ENCODE measurements at places on chromosomes 16 and 17.

DNA sequence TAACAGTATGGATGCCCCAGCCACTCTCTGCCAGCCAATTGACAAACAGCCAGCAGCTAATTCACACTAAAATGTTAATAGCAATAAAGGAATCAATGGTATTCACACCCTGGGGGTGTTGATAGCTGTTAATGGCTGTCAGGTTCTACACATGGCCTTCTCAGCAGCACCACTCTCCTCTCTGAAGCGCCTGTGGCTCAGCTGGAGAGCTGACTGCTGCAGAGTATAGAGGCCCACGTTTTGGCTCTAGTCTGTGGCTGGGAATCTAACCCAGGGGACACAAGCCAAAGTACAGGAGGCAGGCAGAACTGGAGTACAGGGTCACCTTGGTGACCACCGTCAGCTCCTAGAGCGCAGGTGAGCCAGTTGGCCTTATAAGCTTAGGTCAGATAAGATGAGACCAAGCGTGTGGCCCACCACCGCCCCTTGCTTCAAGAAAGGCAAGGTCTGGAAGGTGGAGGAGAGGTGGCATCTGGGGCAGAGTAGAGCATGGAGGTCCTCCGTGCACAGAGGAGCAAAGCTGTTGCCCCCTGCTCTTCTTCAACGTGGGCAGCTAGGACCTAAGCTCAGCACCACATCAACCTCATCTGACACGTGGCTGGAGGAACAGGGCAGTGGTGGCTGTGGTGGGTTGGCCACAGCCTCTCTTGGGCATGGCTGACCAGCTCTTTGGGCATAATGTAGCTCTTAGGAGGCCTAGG lies 25.4 kb downstream of the CCR7 start:
- DNase-seq = no peak

DNA sequence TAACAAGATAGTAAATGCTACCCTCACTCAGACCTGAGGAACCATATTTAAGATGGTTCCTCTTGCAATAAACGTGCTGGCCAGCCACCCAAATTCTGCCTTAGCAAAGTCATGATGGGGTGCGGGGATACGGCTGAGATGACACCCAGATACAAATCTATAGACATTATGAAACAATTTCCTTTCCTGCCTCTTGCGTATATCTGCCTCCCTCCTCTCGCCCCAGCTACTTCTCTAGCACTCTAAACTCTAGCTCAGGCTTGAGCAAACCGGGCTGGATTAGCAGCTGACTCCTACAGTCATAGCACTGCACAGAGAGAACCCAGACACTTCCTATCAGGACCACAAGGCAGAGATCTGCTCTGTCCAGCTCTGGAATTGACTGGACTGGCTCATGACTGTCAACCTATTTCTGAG lies 22.3 kb downstream of the CD300LF start:
- no peak for DNase-seq

- DNase-seq = no peak
Observed at GRCh38 chr16:87028481-87029320, 288.5 kb downstream of the C16orf95 start.

- no peak for DNase-seq
Observed at GRCh38 chr16:85485379-85485778, 127.7 kb upstream of the GSE1 start.

GRCh38 chr16:78474762-78475161 lies 375.3 kb downstream of the WWOX start:
- no peak for DNase-seq

DNA sequence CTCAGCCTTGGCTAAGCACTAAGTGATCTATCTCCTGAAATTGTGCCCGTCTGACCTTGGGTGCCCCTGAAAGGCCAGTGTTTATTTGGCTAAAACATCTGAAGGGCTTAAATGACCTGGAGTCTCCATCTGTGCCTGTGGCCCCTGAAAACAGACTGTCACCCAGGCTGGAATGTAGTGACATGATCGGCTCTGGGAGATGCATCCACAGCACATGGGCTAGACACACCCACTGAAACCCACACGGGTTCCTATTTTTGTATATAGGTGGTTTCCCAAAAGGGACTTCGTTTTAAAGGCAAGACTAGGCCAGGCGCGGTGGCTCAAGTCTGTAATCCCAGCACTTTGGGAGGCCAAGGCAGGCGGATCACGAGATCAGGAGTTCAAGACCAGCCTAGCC lies 13.5 kb downstream of the CEP295NL start:
- DNase-seq = no peak

DNA sequence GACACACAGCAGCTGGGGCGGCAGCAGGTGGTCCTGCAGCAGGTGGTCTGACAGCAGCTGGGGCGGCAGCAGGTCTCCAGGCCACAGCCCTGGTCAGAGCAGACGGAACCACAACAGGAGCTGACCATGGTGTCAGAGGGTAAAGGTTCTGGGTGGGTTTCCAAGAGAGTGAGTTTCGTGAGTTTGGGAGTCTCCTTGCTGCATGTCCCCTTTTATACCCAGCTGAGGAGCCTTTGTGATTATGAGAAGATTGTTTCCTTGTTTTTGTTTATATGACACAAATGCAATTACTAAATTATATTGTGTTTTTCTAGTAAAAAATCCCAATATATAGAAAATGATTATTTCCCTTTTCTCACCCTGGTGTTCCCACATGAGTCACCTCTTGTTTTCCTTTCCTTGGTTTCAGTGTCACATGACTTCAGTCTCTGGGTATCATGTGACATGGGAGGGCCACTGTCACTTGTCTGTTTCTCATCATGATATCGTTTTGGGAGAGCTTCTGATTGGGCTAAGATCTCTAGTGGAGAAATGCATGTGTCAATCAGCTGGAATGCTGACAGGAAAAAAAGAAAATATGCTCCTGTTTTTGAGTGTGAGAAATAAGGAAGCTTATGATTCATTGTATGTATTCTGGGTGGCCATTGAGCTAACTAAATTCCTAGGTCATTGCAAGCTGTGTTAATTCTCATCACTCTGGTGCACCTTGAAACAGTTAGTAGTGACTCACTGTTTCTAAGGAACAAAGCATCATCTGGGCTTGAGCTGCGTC lies at the start of gene KRTAP4-6:
Gene KRTAP4-6, minus strand, starts transcription at position 185 of the 772 bp plus-strand sequence. Its CDS starts 57 bp downstream, at position 128.
- no peak for DNase-seq

- no peak for DNase-seq
Observed at GRCh38 chr16:47110939-47111338, 32.8 kb downstream of the NETO2 start.

DNA sequence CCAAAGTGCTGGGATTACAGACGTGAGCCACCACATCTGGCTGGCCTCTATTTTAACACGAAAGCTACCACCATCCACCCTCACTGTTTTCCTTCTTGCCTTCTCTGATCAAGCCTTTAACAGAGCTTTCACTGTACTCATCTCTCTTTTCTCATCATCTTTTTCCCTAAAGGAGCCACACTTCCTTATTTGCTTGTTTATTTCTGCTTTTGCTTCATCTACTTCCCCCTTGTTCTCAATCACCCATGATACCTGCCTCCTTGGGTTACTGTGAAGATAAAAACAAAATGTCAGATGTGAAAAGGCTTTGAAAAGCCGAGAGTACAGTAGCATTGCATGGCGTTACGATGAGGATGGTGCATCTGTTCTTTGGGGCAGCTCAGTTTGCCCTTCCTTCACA lies 79.9 kb downstream of the ZNF18 start:
- no peak for DNase-seq

DNA sequence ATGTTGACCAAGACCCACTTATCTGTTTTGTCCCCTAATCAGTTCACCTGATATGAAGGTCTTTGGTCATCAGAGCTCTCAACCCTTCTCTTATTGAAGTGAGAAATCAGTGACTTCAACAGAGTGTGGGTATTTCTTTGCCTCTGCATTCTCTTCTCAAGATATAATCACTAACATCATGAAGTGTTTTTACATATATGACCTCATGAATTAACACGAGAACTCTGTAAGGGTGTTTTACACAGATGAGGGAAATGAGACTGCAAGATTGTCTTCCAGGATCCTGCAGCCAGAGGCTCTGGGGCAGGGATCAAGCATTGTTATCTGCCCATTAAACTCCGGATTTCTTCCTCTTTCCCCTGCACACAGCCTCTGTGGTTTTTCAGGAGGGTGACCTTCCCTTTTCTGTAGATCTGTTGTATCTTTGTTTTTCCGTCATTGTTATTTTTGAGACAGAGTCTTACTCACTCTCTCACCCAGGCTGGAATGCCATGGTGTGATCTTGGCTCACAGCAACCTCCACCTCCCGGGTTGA lies 22.7 kb downstream of the LCMT1 start:
- no peak for DNase-seq

- peak; percentile 22 for DNase-seq
Observed at GRCh38 chr16:67246756-67247191, 507 bp downstream of the FHOD1 start.

- no peak for DNase-seq
Observed at GRCh38 chr17:79633154-79633553, 22.3 kb upstream of the RBFOX3 start.

DNA sequence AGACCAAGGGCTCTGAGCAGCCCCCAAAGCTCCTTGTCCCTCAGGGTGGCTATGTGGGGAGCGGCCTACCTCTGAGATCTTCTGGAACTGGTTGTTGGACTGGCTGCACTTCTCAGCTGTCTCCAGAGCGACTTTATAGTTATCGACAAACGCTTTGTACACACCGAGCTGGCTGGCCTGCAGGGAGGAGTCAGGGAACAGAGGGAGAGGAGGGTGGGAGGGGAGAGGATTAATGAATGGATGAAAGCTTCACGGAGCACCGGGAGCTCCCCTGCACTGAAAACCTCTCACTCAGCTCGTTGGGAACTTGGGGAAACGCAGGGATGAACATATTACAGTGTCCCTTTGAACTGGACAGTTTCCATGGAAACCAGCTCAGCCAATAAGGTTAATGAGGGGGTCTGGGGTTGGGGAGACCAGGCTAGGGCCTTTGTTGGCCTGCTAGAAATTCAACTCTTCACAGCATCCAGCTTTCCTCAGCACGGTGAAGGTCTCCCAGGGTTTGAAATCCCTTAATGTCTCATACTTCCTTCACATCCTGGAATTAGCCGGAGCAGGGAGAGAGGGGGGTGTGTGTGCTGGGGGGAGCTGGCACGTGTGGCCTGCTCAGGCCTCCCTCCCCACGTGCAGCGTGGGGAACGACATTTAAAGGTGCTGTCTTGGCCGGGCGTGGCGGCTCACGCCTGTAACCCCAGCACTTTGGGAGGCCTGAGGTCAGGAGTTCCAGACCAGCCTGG lies 86.7 kb downstream of the TIMM22 start:
- no peak for DNase-seq

GRCh38 chr17:67386965-67387551 lies 10.0 kb downstream of the PITPNC1 start:
- peak; percentile 58 for DNase-seq

GRCh38 chr17:67435786-67436185 lies 58.7 kb downstream of the PITPNC1 start:
- DNase-seq = no peak

- no peak for DNase-seq
Observed at GRCh38 chr17:2821868-2822267, 25.6 kb downstream of the RAP1GAP2 start.

DNA sequence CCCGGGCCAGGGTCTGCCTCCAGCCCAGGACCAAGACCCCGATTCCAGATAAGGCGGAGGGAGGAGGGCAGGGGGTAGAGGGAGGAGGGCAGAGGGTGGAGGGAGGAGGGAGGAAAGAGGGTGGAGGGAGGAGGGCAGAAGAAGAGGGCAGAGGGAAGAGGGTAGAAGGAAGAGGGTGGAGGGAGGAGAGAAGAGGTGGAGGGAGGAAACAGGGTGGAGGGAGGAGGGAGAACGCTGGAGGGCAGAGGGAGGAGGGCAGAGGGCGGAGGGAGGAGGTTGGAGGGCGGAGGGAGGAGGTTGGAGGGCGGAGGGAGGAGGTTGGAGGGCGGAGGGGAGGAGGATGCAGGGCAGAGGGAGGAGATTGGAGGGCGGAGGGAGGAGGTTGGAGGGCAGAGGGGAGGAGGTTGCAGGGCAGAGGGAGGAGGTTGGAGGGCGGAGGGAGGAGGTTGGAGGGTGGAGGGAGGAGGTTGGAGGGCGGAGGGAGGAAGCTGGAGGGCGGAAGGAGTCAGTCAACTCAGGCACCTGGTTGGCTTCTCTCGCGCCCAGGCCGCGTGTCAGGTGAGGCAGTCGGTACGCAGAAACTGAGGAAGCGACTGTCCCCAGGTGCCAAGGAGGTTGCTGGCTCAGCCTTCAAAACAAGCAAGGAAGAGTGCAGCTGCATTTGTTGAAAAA lies 65.2 kb downstream of the KLHDC4 start:
- DNase-seq = no peak

- DNase-seq = no peak
Observed at GRCh38 chr16:31708348-31708747, 165.3 kb upstream of the ZNF267 start.

DNA sequence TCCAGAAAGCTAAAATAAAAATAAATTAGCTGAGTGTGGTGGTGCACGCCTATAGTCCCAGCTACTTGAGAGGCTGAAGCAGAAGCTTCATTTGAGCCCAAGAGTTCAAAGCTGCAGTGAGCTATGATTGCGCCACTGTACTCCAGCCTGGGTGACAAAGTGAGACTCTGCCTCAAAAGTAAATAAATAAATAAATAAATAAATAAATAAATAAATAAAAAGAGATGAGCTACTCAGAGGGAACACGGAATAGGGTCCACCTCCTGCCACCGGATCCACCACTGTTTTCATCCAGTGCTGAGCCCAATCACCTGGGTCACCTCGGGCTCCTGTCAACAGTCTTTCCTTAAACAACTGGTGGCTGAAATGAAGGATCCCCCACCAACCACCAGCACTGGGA lies 6.7 kb upstream of the DPEP3 start:
- no peak for DNase-seq

GRCh38 chr17:81615401-81615930 lies 21.4 kb downstream of the NPLOC4 start:
- DNase-seq = no peak

DNA sequence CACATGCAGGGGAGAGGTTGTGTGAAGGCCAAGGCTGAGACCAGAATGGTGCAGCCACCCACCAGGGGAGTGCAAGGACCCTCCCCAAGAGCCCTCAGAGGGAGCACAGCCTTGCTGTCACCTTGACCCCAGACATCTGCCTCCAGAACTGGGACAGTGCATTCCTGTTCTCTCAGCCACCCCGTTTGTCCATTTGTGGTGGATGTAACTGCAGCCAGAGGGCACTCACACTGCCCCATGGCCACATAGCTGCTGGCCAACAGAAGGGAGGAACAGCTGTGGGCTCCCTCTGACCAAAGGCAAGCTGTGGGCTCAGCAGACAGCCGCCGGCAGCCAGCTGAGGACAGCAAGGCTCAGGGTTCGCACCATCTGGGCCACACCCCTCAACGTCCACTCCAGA lies 49.8 kb upstream of the KLHDC4 start:
- no peak for DNase-seq

- DNase-seq = no peak
Observed at GRCh38 chr17:3512505-3513171, 36.8 kb downstream of the ASPA start.

- DNase-seq = no peak
Observed at GRCh38 chr16:57571098-57571497, 28.7 kb downstream of the ADGRG5 start.

GRCh38 chr17:2369551-2370210 lies 31.2 kb downstream of the MNT start:
- DNase-seq = no peak

GRCh38 chr16:48075398-48075797 lies 80.4 kb downstream of the ABCC12 start:
- no peak for DNase-seq
